A549 (cell line): ENCODE measurements at places on chromosomes 11 and 22.

DNA sequence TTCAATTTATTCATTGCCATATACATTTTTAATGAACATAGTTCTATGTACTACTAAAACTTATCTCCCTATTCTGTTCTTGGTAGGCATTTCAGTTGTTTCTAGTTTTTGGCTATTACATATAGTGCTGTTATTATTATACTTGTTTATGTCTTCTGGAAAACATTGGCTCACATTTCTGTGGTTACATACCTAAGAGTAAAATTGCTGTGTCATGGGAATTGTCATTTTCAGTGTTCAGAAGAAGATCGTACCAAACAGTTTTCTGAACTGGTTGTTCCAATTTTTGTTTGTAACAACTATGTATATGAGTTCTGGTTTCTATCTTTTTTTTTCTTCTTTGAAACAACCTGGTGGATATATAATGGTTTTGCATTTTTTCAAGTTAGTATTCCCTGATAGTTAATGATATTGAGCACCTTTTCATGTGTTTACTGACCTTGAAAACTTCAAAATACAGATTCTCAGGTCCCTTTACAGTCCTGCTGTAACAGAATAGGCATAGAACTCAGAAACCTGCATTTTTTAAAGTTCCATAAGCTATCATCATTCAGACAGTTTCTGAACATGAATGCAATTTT, 230.7 kb downstream of the JRKL start:
- DNase-seq = no peak

DNA sequence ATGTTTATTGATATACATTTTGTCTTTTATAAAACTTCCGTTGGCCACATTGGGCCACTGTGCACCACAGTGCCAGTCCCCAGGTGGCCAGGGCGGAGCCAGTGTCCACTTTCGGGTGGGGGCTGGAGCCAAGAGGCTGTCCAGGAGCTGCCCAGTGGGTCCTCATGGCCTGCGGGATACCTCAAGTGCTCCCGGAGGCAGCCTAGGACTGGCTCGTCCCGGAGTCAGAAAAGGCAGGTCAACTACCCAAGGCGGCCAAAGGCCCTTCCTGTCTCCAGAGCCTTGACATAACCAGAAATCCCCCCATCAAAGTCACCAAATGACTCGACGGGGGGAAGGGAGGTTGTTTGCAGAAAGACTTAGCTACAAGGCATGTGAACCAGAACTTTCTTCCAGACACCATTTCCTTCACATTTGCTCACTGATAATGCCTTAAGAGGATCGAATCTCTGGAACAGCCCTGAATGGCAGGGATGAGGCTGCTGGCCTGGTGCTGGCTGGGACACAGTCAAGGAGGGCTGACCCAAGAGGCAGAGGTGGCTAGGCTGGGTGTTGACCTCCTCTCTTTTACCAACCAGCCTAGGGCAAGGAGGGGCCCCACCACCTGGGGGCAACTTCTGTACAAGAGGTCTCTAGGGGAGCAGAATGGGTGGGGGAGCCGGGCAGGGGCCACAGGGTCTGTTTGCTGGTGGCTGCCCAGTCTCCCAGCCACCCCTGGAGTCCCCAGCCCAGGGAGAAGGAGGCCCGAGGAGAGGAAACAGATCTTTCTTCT, 8.4 kb downstream of the MRGPRF start:
- no peak for DNase-seq

GRCh38 chr11:106217456-106217855, 140.0 kb downstream of the AASDHPPT start:
- DNase-seq = no peak

DNA sequence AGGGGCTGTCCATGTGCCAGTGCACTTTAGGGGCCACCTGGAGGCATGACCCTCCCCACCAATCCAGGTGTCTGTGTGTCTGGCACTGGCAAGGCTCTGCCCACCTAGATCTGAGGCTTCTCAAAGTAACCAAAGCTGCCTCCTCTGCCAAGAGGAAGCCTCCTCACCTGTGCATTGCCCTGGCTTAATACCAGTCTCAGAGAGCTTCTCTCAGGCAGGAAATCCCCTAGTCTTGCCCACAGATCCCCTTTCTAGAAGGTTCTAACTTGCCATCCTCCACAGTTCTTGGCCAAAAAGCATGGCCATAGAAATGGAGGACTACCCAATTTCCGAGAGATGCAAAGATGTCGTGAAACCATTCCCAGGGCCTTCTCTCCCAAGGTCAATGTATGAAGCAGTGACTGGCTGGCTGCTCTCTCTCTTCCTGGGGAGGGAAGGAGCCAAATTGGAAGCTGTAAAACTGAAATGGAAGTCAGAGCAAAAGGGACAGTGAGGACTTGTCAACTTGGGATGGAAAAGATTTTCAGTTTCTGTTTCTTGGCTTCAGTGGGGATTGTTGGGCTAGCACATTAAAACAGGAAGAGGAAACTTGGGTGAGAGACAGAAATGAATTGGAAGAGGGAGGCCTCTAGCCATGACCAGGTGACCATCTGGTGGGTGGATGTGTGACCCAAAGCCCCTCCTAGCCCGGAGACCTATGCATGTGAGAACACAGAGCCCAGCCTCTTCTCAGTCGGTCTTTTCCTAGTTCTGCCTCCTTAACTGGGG, 68.8 kb downstream of the PRDM11 start:
- DNase-seq = no peak

- no peak for DNase-seq
Measured at GRCh38 chr22:20550851-20551744, 43.7 kb downstream of the MED15 start.

DNA sequence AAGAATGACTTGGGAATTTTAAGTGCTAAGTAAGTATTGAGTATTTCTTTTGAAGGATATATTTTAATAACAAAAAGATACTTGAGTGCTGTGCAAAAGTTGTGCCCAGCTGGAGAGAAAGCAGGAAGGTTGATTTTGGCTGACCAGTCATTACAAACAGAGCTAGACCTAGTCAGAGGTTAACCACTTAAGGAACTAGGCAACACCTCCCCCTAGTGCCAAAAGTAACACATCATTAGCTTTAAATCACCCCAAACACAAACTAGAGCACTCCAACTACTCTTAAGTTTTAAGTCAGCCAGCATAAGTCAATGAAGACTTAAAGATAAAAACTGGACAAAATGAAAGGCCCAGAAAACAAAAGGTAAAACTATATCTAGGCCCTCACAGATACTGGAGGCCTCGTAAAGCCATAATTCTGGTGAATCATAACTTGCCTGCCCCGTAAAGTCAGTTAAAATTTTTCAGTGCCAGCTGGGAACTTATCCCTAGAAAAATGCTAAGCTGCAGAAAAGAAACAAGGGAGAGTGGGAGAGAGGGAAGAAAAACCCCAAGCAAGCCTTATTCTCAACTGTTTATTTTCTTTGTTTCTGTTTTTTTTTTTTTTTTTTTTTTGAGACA, 4.6 kb downstream of the TMEM9B start:
- DNase-seq = peak; percentile 81

DNA sequence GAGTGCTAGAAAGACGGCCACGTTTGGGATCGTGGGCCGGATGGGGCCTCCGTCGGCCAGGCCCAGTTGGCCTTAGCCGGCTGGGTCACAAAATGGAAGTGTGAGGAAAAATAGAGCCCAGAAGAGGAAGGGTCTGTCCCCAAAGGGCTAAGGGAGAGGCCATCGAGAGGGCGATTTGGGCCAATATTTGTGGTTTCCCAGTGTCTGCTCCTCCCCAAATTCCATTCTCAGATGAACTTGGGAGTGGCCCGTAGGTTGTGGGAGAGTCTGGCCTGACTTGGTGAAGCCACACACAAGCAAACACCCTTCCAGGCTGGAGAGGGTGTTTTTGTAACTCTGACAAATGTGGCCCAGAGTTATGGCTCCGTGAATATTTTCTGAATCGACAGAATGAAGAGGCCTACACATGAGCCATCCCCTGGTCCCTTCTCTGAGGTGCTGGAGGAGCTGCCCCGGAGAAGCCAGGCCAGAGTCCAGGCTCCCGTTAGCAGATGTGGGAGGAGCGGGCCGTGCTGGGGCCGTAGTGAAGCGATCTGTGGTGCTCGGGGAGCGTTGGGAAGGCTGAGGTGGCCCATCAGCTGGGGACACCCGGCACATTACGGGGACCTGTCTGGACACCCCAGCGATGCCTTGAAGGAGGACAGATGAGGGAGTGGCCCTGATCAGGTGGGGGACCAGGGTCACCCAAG, 73.5 kb upstream of the PPARA start:
- DNase-seq = peak; percentile 76

GRCh38 chr22:38411016-38411415, 44.0 kb downstream of the KCNJ4 start:
- DNase-seq = no peak

GRCh38 chr22:32040324-32040904, 2.6 kb upstream of the SLC5A1 start:
- DNase-seq = no peak

GRCh38 chr11:8335683-8336082, 72.0 kb upstream of the LMO1 start:
- no peak for DNase-seq
